GM12891 (cell line): ENCODE measurements at places on chromosomes 13 and 19.

GRCh38 chr13:44566601-44567000, 9.5 kb downstream of the TSC22D1 start:
- DNase-seq = no peak

DNA sequence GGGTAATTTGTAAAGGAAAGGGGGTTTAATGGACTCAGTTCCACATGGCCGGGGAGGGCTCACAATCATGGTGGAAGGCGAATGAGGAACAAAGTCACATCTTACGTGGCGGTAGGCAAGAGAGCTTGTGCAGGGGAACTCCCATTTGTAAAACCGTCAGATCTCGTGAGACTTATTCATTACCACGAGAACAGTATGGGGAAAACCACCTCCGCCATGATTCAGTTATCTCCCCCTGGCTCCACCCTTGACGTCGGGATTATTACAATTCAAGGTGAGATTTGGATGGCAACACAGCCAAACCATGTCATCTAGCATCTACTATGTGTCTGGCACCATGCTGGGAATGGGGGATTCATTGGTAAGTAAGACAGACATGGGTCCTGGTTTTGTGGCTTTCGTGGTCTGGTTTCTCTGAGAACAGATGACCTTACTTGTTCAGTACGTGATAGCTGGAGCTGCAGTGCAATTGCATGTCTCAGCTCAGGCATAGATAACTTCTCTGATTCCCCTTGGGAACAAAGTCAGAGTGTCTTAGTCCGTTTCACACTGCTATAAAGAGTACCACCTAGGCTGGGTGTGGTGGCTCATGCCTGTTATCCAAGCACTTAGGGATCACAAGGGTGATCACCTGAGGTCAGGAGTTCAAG, 8.3 kb downstream of the ZNF554 start:
- DNase-seq = no peak

- no peak for DNase-seq
These were observed 5.5 kb downstream of the MAG start for GRCh38 chr19:35297515-35297848.

DNA sequence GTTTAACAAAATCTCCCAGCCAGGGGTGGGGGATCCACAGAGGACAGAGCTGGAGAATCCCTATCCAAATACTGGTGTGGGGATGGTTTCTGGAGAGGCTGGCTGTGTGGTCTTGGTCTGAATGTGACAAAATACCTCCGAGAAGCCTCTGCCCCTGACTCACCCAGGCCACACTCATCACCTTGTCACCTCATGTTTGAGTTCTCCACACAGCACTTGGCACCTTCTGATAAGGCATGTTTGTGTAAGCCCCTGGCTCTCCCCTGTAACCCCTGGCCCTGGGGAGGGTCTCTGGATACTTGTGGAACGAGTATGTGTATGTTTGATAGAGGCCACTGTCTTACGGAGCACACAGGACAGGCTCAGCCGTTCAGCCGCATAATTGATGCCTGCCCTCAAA, 14.7 kb downstream of the TECR start:
- DNase-seq = no peak

GRCh38 chr13:52811841-52812240, 36.6 kb downstream of the PCDH8 start:
- no peak for DNase-seq

DNA sequence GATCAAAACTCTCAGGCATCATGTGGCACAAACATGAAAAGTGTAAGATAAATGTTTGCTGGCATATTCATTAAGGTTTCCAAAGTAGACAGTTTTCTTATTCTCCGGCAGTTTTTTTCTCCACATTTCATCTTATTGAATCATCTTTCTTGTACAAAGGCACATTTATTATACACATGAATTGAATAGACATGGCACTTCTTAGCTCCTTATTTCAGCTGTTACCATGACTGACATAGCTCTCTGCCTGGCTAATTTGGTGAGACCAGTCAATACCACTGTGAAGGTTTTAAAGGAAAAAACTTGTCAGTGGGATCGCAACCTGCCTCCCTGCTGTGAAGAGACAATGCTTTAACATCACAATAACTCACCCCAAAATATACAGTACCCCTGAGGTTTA, 285.0 kb upstream of the PCDH20 start:
- DNase-seq = no peak

DNA sequence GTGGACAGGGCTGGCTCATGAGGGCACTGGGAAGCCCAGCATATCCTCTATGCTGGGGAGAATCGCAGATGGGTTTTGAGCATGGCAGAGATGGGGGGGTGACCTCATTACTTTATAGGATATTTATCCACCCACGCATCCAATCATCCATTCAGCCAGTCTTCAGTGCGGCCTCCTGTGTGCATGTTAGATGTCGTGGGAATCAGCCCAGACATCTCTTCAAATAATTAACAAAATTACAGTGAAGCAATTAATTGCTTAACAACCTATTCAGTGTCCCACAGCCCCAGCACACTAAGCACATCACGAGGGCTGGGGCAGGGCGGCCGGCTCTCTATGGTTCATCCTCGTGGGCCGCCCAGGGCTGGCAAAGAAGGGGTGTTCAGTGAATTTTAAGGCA, 21.6 kb downstream of the LIG1 start:
- DNase-seq = no peak

DNA sequence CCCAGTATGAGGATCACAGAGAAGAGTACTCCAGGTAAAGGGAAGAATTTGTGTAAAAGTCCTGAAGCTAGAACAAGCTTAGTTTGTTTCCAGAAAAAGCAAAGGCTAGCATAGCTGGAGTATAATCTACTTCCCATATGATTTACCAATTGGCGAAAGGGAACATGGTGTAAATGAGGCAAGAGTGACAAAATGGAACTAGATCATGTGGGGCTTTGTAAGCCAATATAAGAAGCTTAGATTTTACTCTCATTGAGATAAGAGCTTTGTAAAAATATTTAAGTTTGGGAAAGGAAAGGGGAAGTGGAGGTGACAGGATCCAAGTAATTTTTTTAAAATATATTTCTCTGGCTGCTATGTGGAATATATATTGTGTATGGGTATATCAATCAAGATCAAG, 234.9 kb downstream of the KCTD12 start:
- DNase-seq = no peak

- no peak for DNase-seq
These were observed 8.8 kb upstream of the ZNF541 start for GRCh38 chr19:47581605-47582319.

DNA sequence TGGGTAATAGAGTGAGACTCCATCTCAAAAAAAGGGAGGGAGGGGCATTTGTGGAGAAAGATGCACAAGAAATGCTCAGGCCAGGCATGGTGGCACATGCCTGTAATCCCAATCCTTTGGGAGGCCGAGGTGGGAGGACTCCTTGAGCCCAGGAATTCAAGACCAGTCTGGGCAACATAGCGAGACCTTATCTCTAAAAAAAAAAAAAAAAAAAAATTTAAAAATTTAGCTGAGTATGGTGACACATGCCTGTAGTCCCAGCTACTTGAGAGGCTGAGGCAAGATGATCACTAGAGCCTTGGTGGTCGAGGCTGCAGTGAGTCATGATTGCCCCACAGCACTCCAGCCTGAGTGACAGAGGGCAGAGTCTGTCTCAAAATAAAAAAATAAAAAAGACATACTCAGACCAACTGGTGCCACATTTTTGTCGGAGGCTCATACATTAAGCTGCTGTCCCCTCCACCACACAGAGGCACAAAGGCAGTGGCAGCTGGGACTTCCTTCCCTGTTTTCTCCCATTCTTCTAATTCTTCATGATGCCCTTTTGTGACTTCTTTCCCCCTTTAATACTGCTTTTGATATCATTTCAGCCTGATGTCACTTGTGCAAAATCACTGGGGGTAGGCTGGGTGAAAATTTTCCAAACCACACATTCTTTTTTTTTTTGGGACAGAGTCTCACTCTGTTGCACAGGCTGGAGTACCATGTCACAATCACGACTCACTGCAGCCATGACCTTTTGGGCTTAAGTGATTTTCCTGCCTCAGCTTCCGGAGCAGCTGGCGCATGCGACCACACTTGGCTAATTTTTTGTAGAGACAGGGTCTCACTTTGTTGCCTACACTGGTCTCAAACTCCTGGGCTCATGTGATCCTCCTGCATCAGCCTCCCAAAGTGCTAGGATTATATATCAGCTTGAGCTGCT, 26.8 kb upstream of the CXCL17 start:
- DNase-seq = no peak

DNA sequence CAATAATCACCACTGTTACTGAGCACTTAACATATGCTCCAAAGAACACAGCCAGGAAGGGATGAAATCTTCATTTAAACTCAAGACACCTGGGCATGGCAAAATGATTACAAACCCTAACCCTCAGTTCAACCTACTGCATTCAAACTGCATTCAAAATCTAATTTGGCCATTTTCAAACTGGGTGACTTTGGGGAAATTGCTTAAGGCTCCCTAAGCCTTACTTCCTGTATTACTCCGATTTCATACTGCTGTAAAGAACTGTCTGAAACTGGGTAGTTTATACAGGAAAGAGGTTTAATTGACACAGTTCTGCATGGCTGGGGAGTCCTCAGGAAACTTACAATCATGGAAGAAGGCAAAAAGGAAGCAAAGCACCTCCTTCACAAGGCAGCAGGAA, 50.4 kb downstream of the CBY2 start:
- no peak for DNase-seq

DNA sequence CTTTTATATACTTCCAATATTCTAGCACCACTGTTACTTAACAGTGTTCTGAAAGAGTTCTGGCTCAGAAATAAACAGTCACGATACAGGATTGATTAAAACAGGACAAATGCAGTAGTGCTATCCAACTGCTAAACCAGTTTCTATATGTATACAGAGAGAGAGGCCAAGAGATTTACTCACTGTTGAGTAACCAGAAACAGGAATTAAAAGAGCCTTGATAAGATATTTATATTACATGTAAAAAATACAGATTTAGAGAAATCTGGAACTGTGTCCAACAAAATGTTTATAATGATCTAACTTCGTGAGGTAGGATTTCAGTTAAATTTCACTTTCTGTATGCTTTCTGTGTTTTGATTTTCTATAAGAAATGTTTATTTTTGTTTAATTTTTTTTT, 116.6 kb downstream of the CDK8 start:
- DNase-seq = no peak

DNA sequence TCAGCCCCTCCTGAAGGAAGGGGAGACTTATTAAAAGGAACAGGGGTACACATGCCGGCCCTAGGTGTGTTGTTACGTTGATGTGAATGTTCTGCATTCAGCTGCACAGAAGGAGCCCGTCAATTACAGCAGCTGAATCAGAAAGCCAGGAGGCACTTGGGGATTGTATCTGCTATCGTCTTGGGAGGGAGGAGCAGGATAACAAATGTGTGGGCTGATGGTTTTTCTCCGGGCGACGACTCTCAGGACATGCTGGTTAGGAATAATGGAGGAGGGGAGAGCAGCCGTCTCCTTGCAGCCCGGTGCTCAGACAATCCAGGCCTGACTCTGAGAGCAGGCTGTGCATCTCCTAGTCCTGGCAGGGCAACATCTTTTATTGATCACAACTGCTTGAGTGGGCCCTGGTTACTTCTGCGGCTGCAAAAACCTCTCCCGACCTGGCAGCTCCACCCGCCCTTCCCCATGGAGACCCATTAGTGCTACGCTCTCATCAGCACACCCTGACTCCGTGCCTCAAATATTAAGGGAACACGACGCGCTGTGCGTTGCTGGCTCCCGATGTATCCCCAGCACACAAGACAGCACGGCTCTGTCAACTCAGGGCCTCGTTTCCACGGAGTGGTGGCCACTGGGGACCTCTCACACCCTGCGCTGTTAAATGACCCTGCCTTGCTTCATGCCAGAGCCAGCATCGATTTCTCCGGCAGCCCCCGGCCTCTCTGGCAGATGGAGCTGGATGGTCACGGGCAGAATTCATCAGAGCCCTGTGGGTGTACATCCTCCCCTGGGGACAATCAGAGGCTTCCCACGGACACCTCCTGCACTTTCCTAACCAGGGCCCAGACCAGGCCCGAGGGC, 25.3 kb downstream of the PEPD start:
- DNase-seq = no peak

- no peak for DNase-seq
These were observed 243.5 kb downstream of the RGCC start for GRCh38 chr13:41700790-41701310.

GRCh38 chr19:36939153-36939552, 23.0 kb downstream of the ZNF568 start:
- no peak for DNase-seq

GRCh38 chr19:5293612-5294378, 46.8 kb downstream of the PTPRS start:
- no peak for DNase-seq

GRCh38 chr19:48836089-48837017, at the start of gene HSD17B14:
Gene HSD17B14, minus strand, starts transcription at chr19:48836491. Its CDS starts 80 bp downstream, at chr19:48836411.
- no peak for DNase-seq

GRCh38 chr19:14175351-14175792, 30.6 kb downstream of the ADGRL1 start:
- DNase-seq = no peak

- DNase-seq = no peak
These were observed 187.2 kb downstream of the ITGBL1 start for GRCh38 chr13:101639711-101640110.

GRCh38 chr19:15672580-15673175, at the start of gene CYP4F12:
Gene CYP4F12, plus strand, starts transcription at chr19:15673087. Its CDS starts 443 bp downstream, at chr19:15673530.
- DNase-seq = no peak

DNA sequence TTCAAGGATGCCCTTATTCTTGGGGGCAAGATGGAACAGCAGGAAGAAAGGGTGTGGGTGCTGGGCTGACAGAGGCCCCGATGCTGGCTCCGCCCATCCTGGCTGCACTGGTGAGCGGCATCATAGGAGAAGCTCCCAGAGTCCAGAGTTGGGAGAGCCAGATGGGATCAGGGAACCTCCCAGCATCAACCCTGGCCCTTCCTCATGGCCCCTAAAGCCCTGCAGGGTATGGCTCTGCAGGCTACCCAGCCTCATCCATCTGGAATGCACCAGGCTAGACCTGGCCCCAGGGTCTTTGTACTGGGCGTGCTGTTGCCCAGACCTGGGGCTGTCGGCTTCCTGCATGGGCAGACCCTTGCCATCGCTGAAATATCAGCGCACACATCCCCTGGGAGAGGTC, 7.9 kb upstream of the ELL start:
- no peak for DNase-seq

DNA sequence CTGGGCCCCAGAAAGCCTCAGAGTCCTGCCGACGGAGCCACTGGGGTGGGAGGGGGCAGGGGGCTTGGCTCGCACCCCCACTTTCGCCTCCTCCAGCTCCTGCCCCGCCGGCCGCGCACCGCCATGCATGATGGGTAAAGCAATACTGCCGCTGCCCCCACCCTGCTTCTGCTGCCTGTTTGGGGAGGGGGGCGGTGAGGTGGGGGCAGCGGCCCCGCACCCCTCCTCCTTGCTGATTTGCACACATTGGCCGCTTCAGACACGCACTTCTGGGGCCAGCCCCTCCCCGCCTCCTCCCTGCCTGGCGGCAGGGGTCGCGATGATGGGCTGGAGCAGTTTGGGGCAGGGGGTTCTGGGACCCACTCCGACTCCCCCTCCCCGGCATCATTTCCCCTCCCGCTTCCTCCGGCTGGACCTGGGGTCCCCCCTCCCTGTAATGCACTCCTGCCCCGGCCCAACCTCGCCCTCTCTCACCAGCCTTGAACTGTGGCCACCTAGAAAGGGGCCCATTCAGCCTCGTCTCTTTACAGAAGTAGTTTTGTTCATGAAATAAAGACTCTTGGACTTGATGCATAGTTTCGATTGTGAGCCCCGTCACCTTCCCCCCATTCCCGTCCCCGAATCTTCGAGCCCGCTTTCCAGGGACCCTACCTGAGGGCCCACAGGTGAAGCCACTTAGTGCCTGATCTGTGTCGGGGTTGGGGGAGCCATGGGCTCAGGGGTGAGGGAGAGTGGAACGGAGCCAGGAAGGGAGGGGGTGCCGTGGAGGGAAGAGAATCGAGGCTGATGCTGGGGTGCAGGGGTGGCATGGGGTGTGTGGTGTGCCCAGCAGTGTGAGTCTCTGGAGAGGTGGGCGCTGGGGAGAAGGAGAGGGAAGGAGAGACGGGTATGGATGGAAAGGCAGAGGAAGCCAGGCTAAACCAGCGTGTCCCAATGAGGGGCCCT, 1.4 kb upstream of the HPN start:
- no peak for DNase-seq
